Spleen (tissue), 13 donors: ENCODE measurements at places on chromosomes 13 and 19. TPM values are rescaled to one million over a fixed set of nuclear protein-coding genes. Genes with fewer than 3 reads are reported as not detected.

GDF15 gene
- 0.96 TPM for polyA plus RNA-seq

GRCh38 chr13:49305792-49306425 lies 58.2 kb downstream of the CDADC1 start:
- no peak for DNase-seq

GRCh38 chr19:35261356-35262100 lies 7.2 kb upstream of the USF2 start:
- peak; percentile 68 for DNase-seq

MEF2B gene
- polyA plus RNA-seq, result 2.2 TPM

- DNase-seq, result no peak
Observed at GRCh38 chr13:36126491-36126890, 4.7 kb downstream of the DCLK1 start.
